GM12878 (cell line): ENCODE measurements at places on chromosomes 2 and 18. TPM values are rescaled to one million over a fixed set of nuclear protein-coding genes. Genes with fewer than 3 reads are reported as not detected.

DNA sequence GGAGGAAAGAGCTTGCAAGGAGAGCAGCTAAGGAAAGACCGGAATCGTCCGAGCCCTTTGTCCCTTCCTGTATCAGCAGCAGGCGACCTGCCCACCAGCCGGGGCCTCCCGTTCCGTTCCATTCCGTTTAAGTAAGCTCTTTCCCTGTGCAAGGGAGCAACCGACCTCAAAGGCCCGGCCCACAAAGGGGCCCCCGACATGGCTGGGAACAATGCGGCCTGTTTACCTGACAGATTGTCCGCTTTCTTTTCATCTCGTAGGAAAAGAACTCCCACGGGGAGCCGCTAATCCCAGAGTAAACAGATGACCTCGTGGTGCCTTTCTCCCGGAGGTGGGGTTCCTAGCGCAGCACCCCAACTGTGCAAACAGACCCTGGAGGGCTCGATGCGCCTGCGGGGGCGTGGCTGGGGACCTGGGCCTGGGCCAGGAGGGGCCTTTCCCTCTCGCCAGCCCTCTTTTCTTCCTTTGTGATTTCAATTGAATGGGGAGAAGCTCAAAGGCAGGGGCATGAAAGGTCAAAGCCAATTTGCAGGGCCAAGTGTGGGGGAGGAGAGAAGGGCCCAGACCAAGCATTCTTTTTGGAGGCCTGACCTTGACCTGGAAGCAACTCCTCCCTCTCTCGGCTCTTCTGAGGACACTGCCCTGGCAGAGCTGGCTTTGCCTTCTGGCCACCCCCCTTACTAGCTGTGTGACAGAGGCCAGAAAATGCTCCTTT, 120.2 kb downstream of the INHBB start:
- no peaks in the 10 kb centered on the region for H3K27me3 ChIP-seq
- no peaks in the 10 kb centered on the region for H3K4me1 ChIP-seq
- DNase-seq, result no peak
- H3K4me3 ChIP-seq, result no peak overlapping the region
- no peaks in the 10 kb centered on the region for H3K36me3 ChIP-seq
- H3K27ac ChIP-seq, result no peak overlapping the region

DNA sequence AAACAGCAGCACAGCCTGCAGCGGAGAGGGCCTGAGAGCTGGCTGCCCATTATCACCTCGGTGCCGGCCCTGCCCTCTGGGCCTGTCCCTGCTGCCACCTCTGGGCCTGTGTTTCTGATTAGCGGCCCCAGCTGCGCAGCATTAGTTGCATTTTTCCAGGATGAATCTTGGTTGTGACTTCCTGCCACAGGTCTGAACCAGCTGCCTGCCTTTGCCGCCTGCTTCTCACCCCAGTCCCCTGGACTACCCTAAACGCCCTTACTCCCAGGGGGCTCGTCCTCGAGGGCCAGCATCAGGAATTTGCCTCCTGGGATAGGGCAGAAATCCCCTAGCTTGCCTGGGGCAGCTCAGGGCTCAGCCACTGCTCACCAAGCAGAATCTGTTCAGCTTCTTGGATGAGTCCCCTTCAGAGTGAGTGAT, 342.8 kb downstream of the DYSF start:
- H3K27ac ChIP-seq, result no peak overlapping the region
- no peak overlapping the region for H3K4me3 ChIP-seq
- H3K36me3 ChIP-seq, result no peaks in the 10 kb centered on the region
- no peaks in the 10 kb centered on the region; the same call in 1 of the 2 replicates for H3K27me3 ChIP-seq
- no peak for DNase-seq
- no peaks in the 10 kb centered on the region for H3K4me1 ChIP-seq

- no peak for DNase-seq
- no peak overlapping the region for H3K27ac ChIP-seq
- H3K4me1 ChIP-seq, result no peaks in the 10 kb centered on the region
- H3K4me3 ChIP-seq, result no peak overlapping the region
- H3K36me3 ChIP-seq, result no peaks in the 10 kb centered on the region
- H3K27me3 ChIP-seq, result no peaks in the 10 kb centered on the region
These were observed 4.0 kb downstream of the C2orf74 start for GRCh38 chr2:61165946-61166345.

DSG4 gene
- 0.25 and 0.43 TPM in 2 replicates for polyA plus RNA-seq

GRCh38 chr2:147679955-147680531, 164.8 kb upstream of the ACVR2A start:
- H3K4me3 ChIP-seq, result no peak overlapping the region
- no peaks in the 10 kb centered on the region for H3K36me3 ChIP-seq
- H3K27ac ChIP-seq, result no peak overlapping the region
- no peaks in the 10 kb centered on the region for H3K4me1 ChIP-seq

SPC25 gene
- polyA plus RNA-seq, result 48.3 and 57.7 TPM in 2 replicates

SLC66A2 gene
- polyA plus RNA-seq, result 2.2 and 3.6 TPM in 2 replicates

DNA sequence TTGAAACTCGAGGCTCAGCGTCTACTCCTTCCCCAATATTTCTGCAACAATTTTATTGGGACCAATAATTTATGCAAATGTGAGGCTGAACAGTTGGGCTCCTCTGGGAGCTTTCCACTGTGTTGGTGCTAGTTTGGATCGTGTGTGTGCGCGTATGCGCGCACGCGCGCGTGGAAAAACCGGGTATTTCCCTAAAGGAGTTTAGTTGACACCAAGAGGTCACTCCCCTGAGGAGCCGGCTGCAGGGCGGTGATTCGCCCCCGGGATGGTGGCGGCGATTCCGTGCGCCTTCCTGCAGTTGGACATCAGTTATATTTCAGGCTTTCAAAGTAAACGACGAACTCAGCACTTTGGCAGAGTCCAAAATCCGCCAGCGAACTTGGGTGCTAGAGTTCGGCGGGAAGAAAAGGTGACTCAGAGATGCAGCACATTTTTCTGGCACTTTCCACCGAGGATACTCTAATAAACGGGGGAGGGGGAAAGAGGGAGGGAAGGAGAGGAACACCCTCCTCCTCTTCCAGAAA, 186.5 kb upstream of the FANCL start:
- H3K27me3 ChIP-seq, result no peaks in the 10 kb centered on the region; the same call in none of the 2 replicates
- H3K36me3 ChIP-seq, result no peaks in the 10 kb centered on the region
- no peaks in the 10 kb centered on the region for H3K4me1 ChIP-seq
- no peak for DNase-seq
- H3K27ac ChIP-seq, result no peak overlapping the region
- peak overlapping the region; percentile 55 for H3K4me3 ChIP-seq

HS1BP3 gene
- 4.3 and 4.5 TPM in 2 replicates for polyA plus RNA-seq

GRCh38 chr2:174611006-174611405, 13.4 kb upstream of the WIPF1 start:
- H3K27me3 ChIP-seq, result no peaks in the 10 kb centered on the region
- no peak overlapping the region for H3K4me3 ChIP-seq
- H3K36me3 ChIP-seq, result peaks cover 5% of the 10 kb centered on the region; the same call in 1 of the 2 replicates
- peaks cover 72% of the 10 kb centered on the region for H3K4me1 ChIP-seq

- peaks cover 9% of the 10 kb centered on the region for H3K4me1 ChIP-seq
- no peak overlapping the region for H3K4me3 ChIP-seq
- no peak overlapping the region for H3K27ac ChIP-seq
- peaks cover 11% of the 10 kb centered on the region for H3K27me3 ChIP-seq
- no peaks in the 10 kb centered on the region for H3K36me3 ChIP-seq
- DNase-seq, result no peak
These were observed 3.5 kb downstream of the CRIM1 start for GRCh38 chr2:36359067-36359466.

RPE gene
- 46.6 and 49.7 TPM in 2 replicates for polyA plus RNA-seq

CFC1 gene
- polyA plus RNA-seq, result not detected in 2 replicates

- no peak for DNase-seq
- H3K4me3 ChIP-seq, result peak overlapping the region; percentile 76; the same call in 1 of the 2 replicates
- H3K36me3 ChIP-seq, result no peaks in the 10 kb centered on the region
- peaks cover 12% of the 10 kb centered on the region for H3K4me1 ChIP-seq
These were observed 854 bp upstream of the DNMT3A start for GRCh38 chr2:25342372-25343186.

DNA sequence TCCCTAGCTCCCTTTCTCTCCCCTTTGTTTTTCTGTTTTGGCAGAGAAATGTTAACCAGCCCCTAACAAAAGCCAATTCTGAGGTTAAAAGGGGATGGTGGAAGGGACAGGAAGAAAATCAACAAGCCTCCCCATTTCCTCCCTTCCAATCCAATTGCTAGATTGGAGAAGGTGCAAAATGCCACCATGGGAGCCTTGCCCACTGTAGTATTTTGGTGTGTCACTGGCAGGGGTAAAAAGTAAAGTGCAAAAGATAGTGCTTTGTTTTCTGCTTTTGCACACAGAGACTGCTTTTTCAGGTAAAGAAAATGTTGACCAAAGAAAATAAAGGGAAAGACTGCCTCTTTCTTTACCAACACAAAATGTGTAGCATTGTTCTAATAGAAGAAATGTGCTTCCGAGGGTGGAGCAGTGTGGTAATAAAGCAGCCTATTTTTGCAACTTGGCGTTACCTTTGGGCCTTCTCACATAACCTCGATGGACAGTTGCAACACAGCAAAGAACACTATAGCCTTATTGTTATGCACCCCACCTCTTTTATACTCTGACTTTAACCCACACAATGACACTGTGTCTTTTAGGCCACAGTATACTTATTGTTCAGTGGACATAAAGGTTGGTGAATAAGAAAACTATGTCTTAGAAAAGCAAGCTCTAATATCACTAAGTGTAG, 861.8 kb downstream of the BCL11A start:
- H3K27me3 ChIP-seq, result no peaks in the 10 kb centered on the region
- H3K4me1 ChIP-seq, result no peaks in the 10 kb centered on the region
- no peak overlapping the region for H3K4me3 ChIP-seq
- no peak for DNase-seq
- H3K27ac ChIP-seq, result no peak overlapping the region
- H3K36me3 ChIP-seq, result no peaks in the 10 kb centered on the region

DNA sequence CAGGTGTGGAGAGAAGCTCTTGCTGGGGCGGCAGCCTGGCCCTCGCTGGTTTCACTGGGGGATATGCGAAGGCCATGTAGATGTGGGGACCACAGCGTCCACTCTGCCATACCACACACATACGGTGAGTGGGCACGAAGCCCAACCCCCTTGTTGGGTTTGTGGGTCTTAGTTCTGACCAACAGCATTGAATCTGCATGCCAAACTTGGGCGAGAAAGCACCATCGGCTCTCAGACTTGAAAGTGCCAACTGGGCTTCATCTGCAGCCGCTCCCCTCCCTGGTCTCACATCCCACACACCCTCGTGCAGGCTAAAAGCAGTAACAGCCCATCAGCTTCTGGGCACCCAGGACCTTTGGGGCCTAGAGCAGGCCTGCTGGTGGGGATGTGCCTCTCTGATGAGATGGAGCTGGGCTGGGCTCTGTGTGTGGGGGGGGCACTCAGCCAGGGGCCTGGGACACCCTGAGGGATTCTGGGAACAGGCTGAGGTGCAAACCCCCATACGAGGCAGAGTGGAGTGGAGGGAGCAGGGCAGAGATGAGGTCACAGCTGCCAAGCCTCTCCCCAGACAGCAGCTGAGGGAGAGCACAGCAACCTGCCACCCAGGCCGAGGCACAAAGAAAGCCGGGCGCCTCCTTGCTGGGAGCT, 264.4 kb downstream of the TWIST2 start:
- H3K4me3 ChIP-seq, result no peak overlapping the region
- H3K27ac ChIP-seq, result no peak overlapping the region
- no peaks in the 10 kb centered on the region for H3K27me3 ChIP-seq
- H3K4me1 ChIP-seq, result no peaks in the 10 kb centered on the region
- no peak for DNase-seq

GRCh38 chr18:22930089-22930713, 2.9 kb upstream of the RBBP8 start:
- no peak overlapping the region for H3K27ac ChIP-seq
- no peaks in the 10 kb centered on the region for H3K36me3 ChIP-seq
- H3K27me3 ChIP-seq, result no peaks in the 10 kb centered on the region
- no peak overlapping the region for H3K4me3 ChIP-seq

DNA sequence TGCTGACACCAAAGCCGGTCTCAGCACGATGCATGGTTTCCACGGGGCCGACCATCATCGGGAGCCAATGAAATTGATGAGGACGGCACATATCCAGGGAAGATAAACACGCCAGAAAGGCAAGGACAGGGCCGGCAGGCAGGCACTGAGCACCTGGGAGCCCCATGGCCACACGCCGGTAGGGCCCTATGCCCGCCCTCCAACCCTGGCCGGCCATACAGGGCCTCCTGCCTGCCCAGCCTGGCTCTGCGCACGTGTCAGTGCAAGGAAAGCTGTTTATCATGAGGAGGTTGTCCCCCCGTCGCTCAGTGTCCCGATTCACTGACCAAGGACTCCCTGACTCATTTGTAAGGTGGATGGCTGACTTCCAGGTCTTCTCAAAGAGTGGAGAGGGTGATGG, 237.5 kb downstream of the GLI2 start:
- no peaks in the 10 kb centered on the region for H3K27me3 ChIP-seq
- no peak for DNase-seq
- no peaks in the 10 kb centered on the region for H3K4me1 ChIP-seq
- no peaks in the 10 kb centered on the region for H3K36me3 ChIP-seq
- H3K4me3 ChIP-seq, result no peak overlapping the region

ALKAL2 gene
- polyA plus RNA-seq, result 0.29 and 0.47 TPM in 2 replicates

DNA sequence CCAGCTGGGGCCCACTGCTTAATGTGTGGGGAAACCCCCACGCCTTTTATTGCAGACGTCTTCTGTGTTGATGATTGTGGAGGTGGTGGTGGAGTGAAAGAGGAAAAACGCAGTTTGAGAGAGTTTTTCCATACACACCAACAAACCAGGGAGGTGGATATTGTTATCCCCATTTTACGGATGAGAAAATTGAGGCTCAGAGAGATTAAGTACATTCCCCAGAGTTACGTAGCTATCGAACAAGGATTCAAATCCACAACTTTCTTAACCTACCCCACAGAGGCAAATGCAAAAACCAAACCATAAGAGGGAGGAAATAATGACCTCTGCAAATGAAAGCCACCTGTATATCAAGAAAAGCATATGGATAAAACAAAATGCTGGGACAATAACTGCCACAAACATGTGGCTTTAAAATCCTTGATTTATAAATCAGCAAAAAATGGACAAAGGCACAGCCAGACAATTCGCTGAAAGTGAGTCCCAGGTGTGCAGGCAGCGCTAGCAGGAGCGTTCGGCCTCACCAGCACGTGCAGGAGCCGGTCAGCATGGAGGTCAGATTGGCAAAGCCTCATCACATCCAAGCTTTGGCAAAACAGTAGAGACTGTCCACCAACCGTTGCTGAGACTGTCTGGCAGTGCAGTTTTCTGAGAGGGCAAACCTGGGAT, 12.6 kb upstream of the RAB17 start:
- no peaks in the 10 kb centered on the region for H3K36me3 ChIP-seq
- H3K27me3 ChIP-seq, result no peaks in the 10 kb centered on the region
- peaks cover 8% of the 10 kb centered on the region for H3K4me1 ChIP-seq
- H3K27ac ChIP-seq, result no peak overlapping the region
- H3K4me3 ChIP-seq, result no peak overlapping the region
- no peak for DNase-seq

ABCG8 gene
- not detected in 2 replicates for polyA plus RNA-seq

CRYGD gene
- polyA plus RNA-seq, result not detected in 2 replicates

NAT8 gene
- polyA plus RNA-seq, result not detected in 2 replicates

- H3K4me1 ChIP-seq, result no peaks in the 10 kb centered on the region
- DNase-seq, result no peak
- no peaks in the 10 kb centered on the region for H3K27me3 ChIP-seq
- no peak overlapping the region for H3K4me3 ChIP-seq
- no peak overlapping the region for H3K27ac ChIP-seq
These were observed 145.5 kb upstream of the LYPD1 start for GRCh38 chr2:132815516-132815915.
